ENCODE measurements at places on chromosomes 1 and 21.

DNA sequence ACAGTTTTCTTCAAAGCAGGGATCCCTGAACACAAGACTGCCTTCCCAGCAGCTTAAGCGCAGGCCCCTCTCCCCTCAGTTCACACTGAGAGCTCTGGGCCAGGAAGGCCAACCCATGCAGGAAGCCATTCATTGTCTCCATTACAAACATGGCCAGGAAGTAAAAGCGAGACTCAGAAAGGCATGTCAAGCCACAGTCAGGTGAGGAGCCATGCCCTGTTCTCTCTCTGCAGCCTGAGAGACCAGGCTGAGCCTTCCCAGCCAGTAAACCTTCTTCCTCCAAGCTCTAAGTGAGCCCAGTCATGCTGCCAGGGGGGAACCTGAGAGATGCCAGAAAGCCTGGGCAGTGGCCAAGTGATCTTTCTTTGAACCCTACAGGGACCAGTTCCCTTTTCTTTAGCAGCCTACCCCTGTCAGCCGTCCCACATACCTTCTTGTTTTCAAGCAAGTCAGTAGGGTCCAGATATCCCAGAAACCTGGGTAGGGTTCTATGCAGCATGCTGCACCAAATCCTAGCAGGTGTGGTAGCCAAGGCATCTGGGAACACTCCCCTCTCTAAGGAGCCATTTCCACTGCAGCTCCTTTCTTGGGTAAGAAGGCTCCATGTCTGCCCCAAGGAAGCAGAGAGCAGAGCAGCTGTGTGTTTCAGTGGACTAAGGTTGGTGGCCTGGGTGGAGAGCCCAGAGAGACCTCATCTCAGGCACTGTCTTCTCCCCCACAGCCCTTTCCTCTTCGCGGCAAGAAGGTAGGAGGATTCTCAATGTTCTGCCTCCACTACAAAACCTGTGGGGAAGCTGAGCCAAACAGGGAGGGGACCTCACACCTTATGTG lies 977 bp downstream of the TRAF3IP3 start:
- no peak for DNase-seq

DNA sequence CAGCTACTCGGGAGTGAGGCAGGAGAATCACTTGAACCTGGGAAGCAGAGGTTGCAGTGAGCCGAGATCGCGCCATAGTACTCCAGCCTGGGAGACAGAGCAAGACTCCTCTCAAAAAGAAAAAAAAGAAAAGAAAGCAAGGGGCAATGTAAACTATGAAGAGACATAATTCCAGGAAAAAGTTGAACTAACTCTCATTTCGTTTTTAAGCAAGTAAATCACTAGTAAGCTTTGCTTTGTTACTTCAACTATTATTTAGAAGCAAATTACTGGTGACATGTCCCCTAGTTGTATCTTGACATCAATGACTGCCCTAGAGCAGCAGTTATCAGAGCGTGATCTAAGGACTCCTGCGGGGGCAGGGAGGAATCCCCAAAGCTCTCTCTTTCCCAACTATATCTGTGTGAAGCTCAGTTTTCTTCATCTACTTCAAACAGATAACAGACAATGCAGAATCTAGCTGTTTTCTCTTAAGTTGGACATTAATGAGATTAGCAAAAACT lies 18.7 kb downstream of the CLSTN1 start:
- no peak for DNase-seq

GRCh38 chr1:170705981-170706380 lies 42.0 kb downstream of the PRRX1 start:
- no peak for DNase-seq

DNA sequence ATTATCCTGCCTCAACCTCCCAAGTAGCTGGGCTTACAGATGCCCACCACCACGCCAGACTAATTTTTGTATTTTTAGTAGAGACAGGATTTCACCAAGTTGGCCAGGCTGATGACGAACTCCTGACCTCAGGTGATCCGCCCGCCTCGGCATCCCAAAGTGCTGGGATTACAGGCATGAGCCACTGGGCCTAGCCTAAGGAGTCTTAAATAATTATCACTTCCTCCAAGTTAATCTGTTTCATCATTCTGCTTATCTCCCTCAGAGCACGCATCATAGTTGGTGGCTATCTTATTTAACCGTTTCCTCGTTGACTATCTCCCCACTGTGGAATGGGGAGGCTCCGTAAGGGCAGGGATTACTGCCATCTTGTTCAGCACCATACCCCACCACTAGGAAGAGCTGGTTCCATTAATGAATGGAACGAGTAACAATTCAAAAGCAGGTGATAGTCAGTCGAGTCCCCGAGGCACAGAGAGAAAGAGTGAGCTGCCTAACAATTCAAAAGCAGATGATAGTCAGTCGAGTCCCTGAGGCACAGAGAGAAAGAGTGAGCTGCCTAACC lies 52.7 kb downstream of the GLUL start:
- no peak for DNase-seq

- no peak for DNase-seq
Measured at GRCh38 chr1:31584869-31585735, 8.8 kb downstream of the TINAGL1 start.

DNA sequence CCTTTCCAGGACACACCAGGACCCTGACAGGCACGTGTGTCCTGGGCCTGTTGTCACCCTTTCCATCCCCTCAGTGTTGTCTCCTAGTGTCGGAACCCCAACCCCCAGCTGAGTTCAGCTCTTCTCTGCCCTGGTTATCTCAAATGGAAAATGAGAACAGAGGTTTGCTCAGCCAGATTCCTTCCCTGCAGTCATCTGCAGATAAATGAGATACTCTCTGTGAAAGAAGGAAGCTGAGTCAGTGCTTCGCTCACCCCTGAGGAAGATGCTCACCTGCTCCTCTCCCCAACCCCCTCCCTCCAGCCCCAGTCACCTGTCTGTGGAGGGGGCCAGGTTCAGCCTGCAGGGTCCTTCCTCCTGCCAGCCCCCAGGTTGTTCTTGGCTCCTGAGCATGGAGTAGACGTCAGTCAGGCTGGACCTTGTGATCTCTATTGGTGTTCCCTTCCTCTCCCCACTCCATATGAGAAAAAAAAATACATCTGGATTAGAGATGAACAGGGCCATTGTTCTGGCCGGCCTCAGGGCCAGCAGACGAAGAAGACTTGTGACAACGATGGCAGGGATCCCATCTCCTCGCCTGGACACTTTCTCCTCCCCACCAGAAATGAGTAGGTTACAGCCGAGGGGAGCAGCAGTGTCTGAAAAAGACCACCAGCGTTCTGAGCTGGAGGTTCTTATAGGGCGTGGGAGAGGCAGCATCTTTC lies 20.9 kb downstream of the PHGDH start:
- no peak for DNase-seq

- DNase-seq: no peak
Measured at GRCh38 chr1:19442154-19443096, 42.9 kb downstream of the CAPZB start.

GRCh38 chr1:86938450-86938849 lies 24.0 kb downstream of the HS2ST1 start:
- no peak for DNase-seq

GRCh38 chr1:11417162-11417561 lies 61.8 kb upstream of the DISP3 start:
- no peak for DNase-seq

DNA sequence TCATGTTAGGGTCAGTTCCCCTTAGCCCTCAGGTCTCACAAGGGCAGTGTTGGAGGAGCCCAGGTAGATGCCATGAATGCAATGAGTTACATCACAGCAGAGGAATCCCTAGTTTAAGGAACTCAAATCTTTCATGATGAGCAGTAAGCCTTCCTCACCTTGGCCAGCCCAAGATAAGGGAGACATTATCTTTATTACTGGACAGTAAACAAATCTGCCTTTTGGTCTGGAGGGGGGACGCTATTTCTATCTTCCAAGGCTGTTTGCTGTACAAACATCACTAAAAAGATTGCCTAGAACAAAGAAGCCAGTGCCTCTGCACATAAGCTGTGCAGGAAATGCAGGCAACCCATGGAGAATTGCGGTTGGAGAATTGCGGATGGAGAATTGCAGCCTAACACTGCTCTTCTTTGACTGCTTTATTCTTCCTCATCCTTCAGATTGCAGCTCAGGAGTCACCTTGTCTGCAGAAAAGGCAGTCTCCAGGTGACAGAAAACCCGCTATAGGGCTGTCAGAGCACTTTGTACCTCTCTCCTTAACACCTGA lies 2.3 kb upstream of the CHI3L1 start:
- DNase-seq: no peak

GRCh38 chr1:70685300-70686286 lies 274.5 kb downstream of the CTH start:
- peak; percentile 62 for DNase-seq

DNA sequence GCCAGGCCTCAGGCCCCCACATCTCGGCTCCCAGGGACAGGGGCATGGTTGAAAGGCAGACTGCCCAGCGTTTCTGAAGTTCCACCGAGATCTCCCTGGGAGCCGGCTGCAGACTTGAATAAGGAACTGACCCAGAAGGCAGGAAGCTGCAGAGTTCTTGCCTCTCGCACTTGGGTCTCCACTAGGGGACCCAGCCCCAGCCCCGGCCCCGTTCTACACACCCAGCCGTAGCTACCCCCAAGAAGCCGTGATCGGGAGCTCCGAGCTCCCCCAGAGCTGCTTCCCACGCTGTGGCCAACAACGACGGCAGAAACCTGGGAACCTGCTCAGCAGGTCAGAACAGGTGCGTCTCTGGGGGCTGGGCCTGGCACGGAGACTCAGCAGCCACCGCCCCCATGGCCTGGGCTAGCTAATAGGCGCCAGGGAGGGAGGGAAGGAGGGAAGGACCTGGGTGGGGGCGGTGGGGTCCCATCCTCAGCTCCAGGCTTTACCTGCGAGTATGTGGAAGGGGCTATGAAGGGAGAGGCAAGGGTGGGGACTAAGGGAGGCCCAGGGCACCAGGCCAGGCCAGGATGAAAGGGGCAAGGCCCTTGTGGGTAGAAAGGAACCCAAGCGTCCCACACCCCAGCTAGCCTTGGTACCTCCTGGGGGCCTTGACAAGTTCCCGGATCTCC lies at the start of gene NECTIN4:
Gene NECTIN4, minus strand, starts transcription at position 308 of the 674 bp plus-strand sequence. Its CDS starts 262 bp downstream, at position 46.
- DNase-seq: no peak

DNA sequence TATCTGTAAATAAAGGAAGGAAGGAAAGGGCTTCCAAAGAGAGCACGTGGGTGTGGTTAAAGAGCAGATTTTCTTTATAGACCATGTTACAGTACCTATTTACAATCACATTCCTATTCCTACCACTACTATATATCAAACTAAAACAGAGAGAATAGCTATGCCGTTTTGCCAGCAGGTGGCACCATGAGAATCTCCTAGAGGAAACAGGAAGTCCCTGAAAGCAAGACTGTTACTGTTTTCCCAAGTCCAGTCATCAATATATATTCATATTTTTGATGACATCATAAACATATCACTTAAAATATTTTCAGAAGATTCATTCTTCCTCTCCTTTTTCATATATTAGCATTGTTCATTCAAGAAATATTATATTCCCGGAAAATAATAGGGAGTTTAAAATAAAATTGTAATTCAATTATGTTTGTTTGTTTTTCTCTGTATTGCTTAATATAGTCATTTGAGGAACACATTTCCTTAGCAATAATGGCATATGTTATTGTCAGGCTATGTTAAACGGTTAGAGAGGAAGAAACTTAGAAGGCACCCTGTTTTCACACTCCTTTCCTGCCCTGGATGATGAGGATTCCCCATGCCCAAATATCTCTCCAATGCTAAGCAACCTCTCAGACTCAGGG lies 6.6 kb downstream of the CCDC190 start:
- DNase-seq: peak; percentile 84

GRCh38 chr1:36582066-36582755 lies 99.5 kb upstream of the CSF3R start:
- DNase-seq: no peak

DNA sequence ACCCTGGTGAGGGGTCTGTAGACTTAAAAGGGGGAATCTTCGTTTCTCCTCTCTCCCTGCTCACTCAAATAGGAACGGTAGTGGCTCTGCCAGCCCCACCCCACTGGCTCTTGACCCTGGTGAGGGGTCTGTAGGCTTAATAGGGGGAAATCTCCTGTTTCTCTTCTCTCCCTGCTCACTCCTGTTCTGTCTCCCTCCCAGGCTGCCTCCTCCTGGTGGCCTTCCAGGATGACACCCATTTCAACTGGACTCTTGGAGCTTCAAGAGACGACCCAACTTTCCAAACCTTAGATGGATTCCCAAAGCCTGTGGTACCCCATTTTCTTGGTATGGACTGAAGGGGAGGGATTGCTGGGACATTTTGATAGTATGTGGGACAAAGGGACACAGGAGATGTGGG lies 1.4 kb upstream of the EPHB2 start:
- peak; percentile 34 for DNase-seq

DNA sequence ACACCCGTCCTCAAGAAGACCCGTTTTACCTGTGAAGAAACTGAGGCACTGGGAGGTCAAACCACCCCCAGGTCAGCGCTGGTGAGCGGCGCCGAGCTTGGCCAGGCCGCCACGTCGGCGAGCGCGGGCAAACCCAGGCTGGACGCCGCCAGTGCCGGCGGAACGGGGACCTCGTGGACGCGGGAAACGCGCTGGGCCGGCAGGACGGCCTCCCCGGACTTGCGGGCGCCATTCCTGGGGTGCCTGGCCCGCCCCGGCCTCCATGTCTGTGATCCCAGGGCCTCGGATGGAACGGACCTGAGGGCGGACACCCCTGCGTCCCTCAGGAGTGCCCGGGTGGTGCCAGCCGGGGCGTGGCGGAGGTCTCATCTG lies 764 bp upstream of the SUMO3 start:
- DNase-seq: no peak

GRCh38 chr1:205668951-205669340 lies 11.4 kb downstream of the SLC45A3 start:
- no peak for DNase-seq

DNA sequence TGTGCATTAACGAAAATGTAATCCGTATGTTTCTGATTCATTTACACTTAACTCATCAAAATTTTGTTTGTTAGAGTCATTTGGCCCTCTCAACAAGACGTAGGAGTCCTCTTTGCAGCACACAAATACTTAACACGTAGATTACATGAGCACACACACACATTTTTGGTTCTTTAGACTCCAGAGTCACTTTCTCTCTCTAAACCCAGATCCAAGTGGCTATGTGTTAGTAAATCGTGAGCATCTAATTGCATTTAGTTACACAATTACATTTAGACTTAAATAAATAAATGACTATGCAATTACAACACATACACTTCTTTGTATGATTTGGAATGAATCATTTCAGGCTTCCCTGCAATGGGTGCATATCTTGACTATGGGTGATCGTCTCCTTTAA lies 109.0 kb upstream of the GREM2 start:
- DNase-seq: no peak

DNA sequence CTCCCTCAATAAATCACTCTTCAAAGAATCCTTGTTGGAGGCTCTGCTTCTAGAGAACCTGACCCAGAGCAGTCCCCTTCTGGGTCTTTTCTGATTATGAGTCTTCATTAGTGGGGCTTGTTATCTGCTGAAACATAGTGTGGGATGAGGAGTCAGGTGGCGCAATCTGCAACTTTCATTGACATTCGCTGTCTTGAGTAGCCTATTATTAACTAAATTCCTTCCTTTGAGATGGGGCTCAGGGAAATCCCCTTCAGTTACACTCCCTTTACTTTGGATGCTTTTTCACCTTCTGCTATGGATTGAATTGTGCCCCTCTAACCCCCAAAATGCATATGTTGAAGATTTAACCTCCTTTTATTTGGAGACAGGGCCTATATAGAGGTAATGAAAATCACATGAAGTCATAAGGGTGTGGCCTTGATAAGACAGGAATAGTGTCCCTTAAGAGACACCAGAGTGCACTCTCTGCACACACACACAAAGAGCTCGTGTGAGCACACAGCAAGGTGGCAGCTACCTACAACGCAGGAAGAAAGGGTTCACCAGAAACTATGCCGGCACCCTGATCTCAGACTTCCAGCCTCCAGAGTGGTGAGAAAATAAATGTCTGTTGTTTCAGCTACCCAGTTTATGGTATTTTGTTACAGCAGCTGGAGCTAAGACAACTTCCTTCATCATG lies 19.5 kb downstream of the DIO1 start:
- no peak for DNase-seq
